ENCODE measurements at places on chromosomes 5 and 9. TPM values are rescaled to one million over a fixed set of nuclear protein-coding genes. Genes with fewer than 3 reads are reported as not detected.

ZBTB5 gene
- total RNA-seq = 14.1 TPM

KYAT1 gene
- total RNA-seq = 10.6 TPM

RNF208 gene
- not detected for total RNA-seq

DNA sequence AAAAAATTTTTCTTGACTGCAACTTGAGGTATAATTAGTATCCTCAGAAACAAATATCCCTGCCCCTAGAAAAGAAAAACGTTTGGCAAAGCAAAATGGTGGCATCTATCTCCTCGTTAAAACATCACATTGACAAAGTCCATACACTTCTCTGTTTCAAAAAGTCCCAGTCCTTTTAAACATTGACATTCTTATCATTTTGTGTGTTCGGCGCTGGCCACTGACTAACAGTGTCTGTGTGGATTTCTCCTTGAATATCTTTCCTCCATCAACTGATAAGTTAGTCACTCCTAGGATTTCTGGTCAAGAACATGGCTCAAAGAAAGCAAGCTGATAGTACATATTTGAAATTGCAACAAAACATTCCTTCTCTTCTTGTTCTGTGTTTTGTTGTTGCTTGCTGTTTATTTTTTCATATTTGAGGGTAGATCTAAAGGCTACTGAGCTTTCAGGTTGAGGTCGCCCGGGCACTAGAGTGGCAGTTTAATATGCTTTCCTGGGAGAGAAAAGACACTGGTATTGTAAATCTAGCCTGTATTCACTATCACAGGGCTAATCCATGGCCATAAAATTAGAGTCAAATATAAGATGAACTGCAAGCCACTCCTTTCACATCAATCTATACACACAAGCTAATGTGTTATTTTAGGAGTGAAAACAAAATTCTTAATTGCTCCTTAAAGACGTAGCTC is 8.5 kb upstream of the PPIC start:
- no peak for DNase-seq

DNA sequence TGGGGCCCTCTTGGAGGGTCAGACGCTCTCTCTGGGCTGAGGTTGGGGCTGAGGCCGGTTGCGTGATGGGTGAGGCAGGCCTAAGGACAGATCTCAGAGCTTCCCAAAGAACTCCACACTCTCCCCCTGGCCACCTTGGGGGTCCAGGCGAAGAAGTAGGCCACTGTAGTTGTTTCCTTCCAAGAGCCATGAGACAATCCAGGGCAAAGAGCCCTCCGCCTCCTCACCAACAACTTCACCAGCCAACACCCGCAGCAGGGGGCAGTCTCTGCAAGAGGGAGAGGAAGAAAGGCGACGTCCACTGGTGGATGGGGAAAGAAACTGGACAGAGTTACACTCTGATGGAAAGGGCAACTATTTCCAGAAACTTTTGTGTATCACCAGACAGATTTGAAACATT is 10.7 kb downstream of the SLC35A4 start:
- DNase-seq = peak; percentile 55

ATOSB gene
- 14.3 TPM for total RNA-seq

DNA sequence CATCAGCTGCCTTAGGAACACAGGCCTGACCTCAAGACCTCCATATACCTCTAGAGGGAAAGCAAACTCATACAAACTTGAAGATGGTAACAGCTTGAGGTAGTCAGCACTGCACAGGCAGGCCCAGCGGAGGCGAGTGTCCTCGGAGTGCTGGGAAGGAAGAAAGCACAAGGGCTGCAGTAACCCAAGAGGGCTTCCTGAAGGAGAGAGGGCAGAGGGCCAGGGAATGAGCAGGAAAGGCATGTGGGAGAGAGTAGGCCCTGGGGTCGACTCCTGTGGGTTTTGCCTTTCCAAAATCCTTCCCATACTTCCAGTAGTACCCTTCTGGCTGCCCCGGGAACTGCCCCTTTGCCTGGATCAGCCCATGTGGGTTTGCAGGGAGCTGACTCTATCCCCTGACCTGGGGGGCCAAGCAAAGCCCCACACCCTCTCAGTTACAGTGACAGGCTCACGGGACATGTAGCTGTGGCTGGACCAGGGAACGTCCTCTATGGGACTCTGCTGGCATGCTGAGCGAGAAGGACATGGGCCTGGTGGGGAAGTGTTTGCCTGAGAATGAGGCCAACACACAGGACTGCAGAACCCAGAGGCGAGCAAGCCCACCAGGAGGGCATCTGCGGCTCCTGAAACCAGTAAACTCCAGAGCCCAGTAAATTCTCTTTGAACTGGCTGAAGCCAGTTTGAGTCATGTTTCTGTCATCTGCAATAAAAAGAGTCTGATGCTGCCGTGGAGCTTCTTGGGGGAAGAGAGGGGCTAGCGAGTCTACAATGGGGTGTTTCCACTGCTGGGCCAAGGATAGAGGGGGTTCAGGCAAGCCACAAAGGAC is 64.1 kb downstream of the COL23A1 start:
- no peak for DNase-seq

All from stomach (tissue), 19 donors.